ENCODE measurements at places on chromosomes 3 and 15. TPM values are rescaled to one million over a fixed set of nuclear protein-coding genes. Genes with fewer than 3 reads are reported as not detected.

GRCh38 chr3:47803480-47804025 is 615 bp downstream of the DHX30 start:
- ATAC-seq: no peak

DNA sequence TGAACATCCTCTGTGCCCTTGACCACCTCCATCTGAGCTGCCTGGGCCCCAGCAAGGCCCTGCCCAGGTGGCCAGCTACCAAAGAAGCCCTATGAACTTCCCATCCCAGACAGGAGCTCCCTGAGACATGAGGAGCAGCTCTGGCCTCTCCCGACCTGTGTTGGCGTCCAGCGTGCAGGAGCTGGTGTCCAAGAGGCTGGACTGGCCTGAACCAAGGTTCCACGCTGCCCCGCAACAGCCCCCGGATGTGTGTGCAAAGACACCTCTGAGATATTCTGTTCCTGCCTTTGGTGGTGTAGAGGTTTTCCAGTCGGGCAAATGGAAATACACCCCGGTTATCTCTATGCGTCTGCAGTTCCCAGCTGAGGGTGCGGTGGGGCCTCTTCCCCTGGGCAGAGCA is 42.1 kb downstream of the WNT7A start:
- no peak for ATAC-seq

GRCh38 chr3:32972482-32973146 is 21.2 kb downstream of the CCR4 start:
- no peak for ATAC-seq

DNA sequence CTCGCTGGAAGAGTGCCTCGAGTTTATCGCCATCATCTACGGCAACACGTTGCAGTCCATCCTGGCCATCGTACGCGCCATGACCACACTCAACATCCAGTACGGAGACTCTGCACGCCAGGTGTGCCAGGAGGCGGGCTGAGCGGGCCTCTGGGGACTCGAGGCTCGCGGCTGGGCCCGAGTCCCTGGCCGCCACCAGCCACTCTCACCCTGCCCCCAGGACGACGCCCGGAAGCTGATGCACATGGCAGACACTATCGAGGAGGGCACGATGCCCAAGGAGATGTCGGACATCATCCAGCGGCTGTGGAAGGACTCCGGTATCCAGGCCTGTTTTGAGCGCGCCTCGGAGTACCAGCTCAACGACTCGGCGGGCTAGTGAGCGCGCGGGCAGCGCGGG is 1.9 kb downstream of the GNAT1 start:
- ATAC-seq: no peak

DNA sequence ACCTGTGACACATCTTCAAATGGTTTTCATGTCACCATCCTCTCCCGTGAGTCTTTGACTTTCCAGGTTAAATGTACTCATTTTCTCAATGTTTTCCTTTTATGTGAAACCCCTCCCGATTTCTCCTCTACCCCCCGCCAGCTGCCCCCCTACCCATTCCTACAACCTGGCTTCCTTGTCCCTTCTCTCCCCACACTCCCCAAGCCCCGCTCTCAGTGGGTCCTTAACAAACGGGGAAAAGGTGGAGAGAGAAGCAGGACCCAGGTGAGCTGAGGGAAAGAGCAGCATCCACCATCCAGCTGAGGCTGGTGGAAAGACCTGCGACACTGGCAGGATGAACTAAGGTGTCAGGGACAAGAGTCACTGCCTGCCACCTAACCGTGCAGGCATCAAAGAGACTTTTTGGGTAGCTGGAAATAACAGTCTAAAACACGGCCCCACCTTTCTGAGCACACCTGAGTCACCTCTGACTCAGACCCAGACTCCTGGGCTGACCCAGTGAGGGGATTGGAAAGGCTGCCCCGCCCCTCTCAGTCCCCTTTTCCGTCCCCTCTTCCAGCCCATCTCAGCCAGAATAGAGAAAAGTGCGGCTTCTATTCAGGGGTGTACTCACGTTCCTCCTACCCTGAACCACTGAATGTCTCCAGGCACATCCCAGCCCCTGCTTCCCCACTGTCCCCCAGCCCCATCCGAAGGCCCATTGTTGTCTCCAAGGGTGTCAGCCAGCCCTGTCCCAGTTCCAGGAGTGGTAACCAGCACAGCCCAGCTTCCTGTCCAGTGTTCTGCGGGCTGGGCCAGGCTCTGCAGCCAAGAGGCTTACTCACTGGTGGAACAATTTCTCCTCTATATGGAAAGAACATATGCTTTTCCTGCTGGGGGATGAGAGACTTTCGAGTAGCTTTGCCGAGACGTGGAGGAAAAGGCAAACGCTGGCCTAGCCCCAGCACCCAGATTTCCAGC is 20.4 kb downstream of the ISG20 start:
- ATAC-seq: no peak

- peak; percentile 30 for ATAC-seq
Observed at GRCh38 chr15:98547741-98548138, 100.6 kb upstream of the IGF1R start.

NLGN1 gene
- total RNA-seq: 44.9 TPM

SYNPR gene
- total RNA-seq: not detected

TMC3 gene
- 0.07 TPM for total RNA-seq

Measured in motor neuron (in vitro differentiated cells).